ENCODE measurements at places on chromosomes 3 and 15. TPM values are rescaled to one million over a fixed set of nuclear protein-coding genes. Genes with fewer than 3 reads are reported as not detected.

DNA sequence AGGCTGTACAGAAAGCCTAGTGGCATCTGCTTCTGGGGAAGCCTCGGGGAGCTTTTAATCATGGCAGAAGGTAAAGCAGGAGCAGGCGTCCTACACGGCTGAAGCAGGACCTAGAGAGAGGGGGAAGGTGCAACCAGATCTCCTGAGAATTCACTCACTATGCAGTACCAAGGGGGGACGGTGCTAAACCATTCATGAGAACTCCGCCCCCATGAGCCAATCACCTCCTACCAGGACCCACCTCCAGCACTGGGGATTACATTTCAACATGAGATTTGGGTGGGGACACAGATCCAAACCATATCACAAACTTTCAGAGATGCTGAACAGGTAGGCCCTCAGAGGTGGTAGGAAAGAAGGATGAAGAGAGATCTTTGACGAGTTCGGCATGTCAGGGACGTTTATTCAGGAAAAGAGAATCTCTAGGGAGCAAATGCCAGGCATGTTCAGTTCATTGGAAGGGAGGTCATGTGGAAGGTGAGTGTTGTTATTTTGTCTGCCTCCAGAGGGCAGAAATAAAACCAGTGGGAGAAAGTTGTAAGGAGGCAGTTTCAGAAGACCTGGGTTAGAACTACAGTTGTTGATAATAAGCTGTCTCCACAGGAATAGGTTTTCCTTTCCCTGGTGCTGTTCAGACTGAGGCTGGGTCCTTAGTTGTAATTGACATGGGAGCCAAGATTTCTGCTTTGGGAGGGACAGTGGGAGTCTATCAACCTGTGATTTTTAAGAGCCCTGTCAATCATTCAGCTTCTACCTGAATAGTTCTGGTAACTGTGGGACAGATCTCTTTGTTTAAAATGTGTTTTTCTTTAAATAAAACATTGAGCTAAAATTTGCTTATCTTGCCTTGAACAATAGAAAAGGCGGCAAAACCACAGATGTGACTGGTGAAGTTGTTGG, 4.3 kb upstream of the FNDC3B start:
- DNase-seq: no peak

GRCh38 chr15:48679952-48680351, 34.4 kb upstream of the FBN1 start:
- DNase-seq: no peak

GRCh38 chr3:86379280-86379679, 611.7 kb downstream of the VGLL3 start:
- no peak for DNase-seq

- DNase-seq: no peak
These were observed 225.6 kb upstream of the STRIT1 start for GRCh38 chr3:155519078-155519477.

- no peak for DNase-seq
These were observed 20.2 kb upstream of the SKOR1 start for GRCh38 chr15:67805008-67805665.

- no peak for DNase-seq
These were observed 37.0 kb downstream of the APH1B start for GRCh38 chr15:63314409-63314808.

GRCh38 chr3:105274958-105275357, 91.8 kb upstream of the ALCAM start:
- DNase-seq: peak; percentile 40

The GOLGA8H gene
- total RNA-seq: 1.6 TPM

The AMIGO3 gene
- total RNA-seq: 1.6 TPM

Measured in Daoy (cell line).